Breast epithelium (tissue), 4 donors: ENCODE measurements at places on chromosomes 12 and 14. TPM values are rescaled to one million over a fixed set of nuclear protein-coding genes. Genes with fewer than 3 reads are reported as not detected.
A peak's percentile ranks its signal among the peaks of the same experiment; 100 is the strongest.

The SMCO3 gene
- total RNA-seq, result 0.59 TPM

- peak overlapping the region; percentile 93 for H3K27ac ChIP-seq
- H3K4me1 ChIP-seq, result peaks cover 19% of the 10 kb centered on the region
- no peak for DNase-seq
- no peaks in the 10 kb centered on the region for H3K36me3 ChIP-seq
Observed at GRCh38 chr12:120261951-120262851, 3.3 kb downstream of the PXN start.

- H3K4me1 ChIP-seq, result peaks cover 12% of the 10 kb centered on the region
- no peak overlapping the region for H3K27ac ChIP-seq
- H3K4me3 ChIP-seq, result no peak overlapping the region
- DNase-seq, result no peak
- no peaks in the 10 kb centered on the region for H3K36me3 ChIP-seq
Observed at GRCh38 chr14:49959822-49960408, 67.0 kb downstream of the ARF6 start.

The TEP1 gene
- 34.5 TPM for total RNA-seq

GRCh38 chr12:15682826-15683225, 106.4 kb downstream of the EPS8 start:
- no peak for DNase-seq
- H3K27ac ChIP-seq, result no peak overlapping the region
- no peaks in the 10 kb centered on the region for H3K36me3 ChIP-seq
- H3K27me3 ChIP-seq, result no peaks in the 10 kb centered on the region

The CABP1 gene
- total RNA-seq, result 0.80 TPM

GRCh38 chr14:39967885-39968284, 535.7 kb upstream of the FBXO33 start:
- H3K36me3 ChIP-seq, result no peaks in the 10 kb centered on the region
- H3K4me3 ChIP-seq, result no peak overlapping the region
- no peaks in the 10 kb centered on the region for H3K4me1 ChIP-seq
- DNase-seq, result no peak

GRCh38 chr14:70000601-70001000, 121.4 kb downstream of the SMOC1 start:
- peaks cover 7% of the 10 kb centered on the region for H3K4me1 ChIP-seq
- DNase-seq, result no peak
- H3K27me3 ChIP-seq, result no peaks in the 10 kb centered on the region
- no peaks in the 10 kb centered on the region for H3K36me3 ChIP-seq
- H3K4me3 ChIP-seq, result no peak overlapping the region
- H3K27ac ChIP-seq, result no peak overlapping the region

DNA sequence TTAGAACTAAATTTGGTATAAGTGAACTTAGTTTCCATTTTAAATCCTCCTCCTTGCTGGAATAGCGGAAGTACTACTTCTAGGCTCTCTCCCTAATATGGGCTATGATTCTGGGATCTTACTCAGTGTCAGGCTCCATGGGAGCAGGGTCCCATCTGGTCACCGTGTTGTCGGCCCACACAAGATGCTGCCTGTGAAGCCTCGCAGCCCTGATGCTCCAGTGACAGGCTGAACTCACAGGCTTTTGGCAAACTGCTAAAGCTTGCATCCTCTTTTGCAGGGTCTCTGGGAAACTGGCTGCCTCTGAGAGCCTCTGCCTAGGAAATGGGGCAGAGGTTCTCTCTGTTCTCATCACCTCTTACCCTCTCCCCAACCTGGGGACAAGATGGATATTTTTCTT, 88.4 kb downstream of the RPAP3 start:
- H3K36me3 ChIP-seq, result no peaks in the 10 kb centered on the region
- H3K27me3 ChIP-seq, result no peaks in the 10 kb centered on the region
- no peaks in the 10 kb centered on the region for H3K4me1 ChIP-seq

The PTCSC3 gene
- total RNA-seq, result not detected

The FAM90A1 gene
- not detected for total RNA-seq

The FGD6 gene
- 5.6 TPM for total RNA-seq

DNA sequence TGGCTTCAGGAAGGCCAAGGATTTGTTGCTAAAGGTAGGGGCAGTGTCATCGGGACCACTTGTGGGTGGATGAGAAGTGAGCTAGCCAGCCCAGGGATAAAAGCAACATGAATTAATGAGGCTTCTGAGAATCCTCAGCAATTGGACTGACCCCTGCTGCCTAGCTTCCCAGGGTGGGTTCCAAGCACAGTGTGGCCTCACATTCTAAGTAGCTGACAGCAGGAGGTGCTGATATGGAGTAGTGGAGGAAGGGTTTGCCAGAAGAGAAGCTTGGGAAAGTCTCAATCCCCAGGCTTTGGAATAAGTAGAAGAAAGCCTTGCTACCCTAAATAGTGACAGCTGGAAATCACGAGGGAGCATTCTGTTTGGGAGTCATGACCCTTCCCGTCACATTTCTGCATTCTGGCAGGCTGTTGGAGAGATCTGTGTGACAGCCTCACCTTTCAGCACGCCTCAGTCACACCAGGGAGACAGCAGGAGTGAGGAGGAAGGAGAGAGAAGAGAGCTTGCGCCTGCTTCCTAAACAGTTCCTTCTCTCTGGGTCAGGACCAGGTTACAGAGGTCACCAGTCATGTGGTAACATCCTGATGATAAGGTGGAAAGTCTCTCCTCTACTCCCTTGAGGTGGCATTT, 31.2 kb downstream of the DACT1 start:
- no peaks in the 10 kb centered on the region for H3K4me1 ChIP-seq
- H3K27ac ChIP-seq, result no peak overlapping the region
- H3K27me3 ChIP-seq, result no peaks in the 10 kb centered on the region
- no peak overlapping the region for H3K4me3 ChIP-seq
- no peak for DNase-seq

DNA sequence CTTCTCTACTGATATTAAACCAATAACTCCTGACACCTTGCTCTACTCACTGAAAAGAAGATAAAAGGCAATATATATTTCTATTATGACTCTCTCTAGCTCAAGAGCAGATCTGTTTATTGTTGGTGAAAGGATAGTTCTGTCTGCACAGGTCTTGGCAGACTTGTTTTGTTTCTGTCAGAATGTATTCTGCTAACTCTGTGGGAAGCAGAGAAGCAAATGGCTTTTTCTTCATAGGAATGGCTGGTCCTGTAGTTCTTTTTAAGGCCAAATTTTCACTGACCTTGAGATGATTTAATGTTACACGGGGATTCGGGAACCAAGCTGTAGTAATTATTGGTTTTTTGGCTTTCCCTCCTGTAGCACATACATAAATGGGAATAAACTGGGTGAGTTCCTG, 512.1 kb downstream of the DIO2 start:
- H3K4me3 ChIP-seq, result no peak overlapping the region
- no peaks in the 10 kb centered on the region for H3K27me3 ChIP-seq
- H3K36me3 ChIP-seq, result no peaks in the 10 kb centered on the region
- H3K4me1 ChIP-seq, result no peaks in the 10 kb centered on the region
- H3K27ac ChIP-seq, result no peak overlapping the region

The SYNDIG1L gene
- 0.33 TPM for total RNA-seq

DNA sequence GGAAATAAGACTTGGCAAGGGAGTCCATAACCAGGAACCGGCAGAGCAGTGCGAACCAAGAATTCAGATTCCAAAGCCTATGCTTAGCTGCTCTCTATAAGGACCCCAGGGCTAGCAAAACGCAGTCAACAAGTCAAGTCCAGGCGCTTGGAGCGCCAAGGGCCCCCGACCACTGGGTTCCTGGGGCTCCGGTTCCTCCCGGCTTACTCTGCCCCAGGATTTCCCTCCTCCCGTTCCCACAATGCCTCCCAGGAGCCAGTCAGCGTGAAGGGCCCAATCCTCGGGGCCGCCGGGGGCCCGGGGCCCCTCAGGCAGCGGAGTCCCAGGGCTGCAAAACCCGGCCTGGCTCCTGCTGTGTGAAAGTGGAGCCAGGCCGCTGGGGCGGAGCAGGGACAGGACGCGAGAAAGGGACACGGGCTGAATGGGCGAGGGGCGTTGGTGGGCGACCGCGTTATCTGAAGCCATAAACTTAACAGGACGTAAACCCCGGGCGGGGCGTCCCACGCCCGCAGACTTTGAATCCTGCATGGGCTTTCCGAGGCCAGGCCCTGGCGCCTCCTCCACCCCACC, 1.5 kb downstream of the KRT8 start:
- no peaks in the 10 kb centered on the region for H3K36me3 ChIP-seq
- no peaks in the 10 kb centered on the region for H3K27me3 ChIP-seq
- H3K4me3 ChIP-seq, result peak overlapping the region; percentile 67
- H3K27ac ChIP-seq, result peak overlapping the region; percentile 92

GRCh38 chr14:102028733-102029132, 58.1 kb downstream of the HSP90AA1 start:
- H3K27me3 ChIP-seq, result no peaks in the 10 kb centered on the region
- no peaks in the 10 kb centered on the region for H3K4me1 ChIP-seq
- no peak overlapping the region for H3K4me3 ChIP-seq
- H3K27ac ChIP-seq, result peak overlapping the region; percentile 36
- no peak for DNase-seq
- H3K36me3 ChIP-seq, result peaks cover 39% of the 10 kb centered on the region

DNA sequence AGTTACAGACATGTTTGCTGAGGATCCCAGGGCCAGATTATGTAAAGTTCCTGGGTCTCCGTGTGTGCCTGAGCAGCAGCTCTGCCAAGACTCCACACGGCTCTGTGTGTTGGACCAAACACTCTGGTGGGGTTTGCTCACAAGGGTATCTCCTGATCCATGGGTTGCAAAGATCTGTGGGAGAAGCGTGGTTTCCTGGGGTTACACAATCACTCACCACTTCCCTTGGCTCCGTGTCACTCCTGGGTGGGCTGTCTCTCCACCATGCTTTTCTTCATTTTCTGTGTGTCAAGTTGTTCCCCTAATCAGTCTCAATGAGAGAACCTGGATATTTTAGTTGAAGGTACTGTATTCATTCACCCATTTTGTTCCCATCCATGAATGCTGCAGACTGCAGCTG, 1088.8 kb downstream of the FSCB start:
- H3K27me3 ChIP-seq, result no peaks in the 10 kb centered on the region
- H3K36me3 ChIP-seq, result no peaks in the 10 kb centered on the region
- no peak overlapping the region for H3K4me3 ChIP-seq
- DNase-seq, result no peak

DNA sequence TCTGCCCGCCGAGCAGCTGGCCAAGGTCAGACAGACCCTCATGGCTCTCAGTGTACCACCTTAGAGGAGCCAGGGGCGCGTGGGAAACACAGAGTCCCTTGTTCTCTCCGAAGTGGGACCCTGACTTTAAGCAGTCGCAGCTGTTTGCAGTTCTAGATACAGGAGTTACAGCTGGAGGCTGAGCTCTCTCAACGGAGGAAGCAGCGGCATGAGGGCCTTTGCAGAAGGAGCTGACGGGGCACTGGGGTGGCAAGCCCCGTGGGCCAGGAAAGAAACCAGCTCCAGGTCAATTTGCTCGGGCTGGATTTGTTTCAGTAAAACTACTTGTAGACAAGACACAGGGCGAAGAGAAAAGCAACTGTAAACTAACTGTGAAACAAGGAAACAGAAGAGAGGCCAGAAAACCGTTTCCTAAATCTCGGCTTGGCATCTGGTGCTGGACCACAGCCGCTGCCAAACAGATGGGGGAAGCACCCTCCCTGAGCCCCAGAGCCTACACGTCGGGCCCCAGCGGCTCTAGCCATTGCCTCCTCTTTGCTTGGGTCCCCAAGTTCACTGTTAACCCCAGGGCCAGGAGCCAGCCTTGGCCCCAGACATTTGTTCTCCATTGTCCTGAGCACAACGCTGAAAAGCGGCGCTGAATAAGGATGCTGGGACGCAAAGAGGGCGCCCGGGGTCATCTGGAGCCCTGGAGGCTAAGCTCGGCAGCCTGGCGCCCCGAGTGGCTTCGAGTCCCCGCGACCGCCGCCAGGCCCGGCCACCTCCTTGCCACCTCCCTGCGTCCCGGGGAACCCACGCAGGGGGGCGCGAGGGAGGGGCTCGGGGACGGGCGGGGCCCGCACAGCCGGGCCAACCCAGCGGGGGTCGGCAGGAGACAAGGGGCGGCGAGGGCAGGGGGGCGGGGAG, 914 bp upstream of the PACS2 start:
- H3K4me1 ChIP-seq, result peaks cover 10% of the 10 kb centered on the region
- no peak for DNase-seq
- no peaks in the 10 kb centered on the region for H3K27me3 ChIP-seq
- H3K36me3 ChIP-seq, result no peaks in the 10 kb centered on the region
- peak overlapping the region; percentile 77 for H3K4me3 ChIP-seq
